Activated T-helper 1 cell treated with anti-CD3 and anti-CD28 coated beads, Interleukin-12 subunit alpha, Interleukin-12 subunit beta, Interleukin-2, Interleukin-4 antibody, amounts not matched to agents 30 ng/mL and 10 ng/mL and 1 ng/mL, durations not matched to agents 14 hours and 24 hours and 36 hours (primary cell): ENCODE measurements at places on chromosomes 5 and 9. TPM values are rescaled to one million over a fixed set of nuclear protein-coding genes. Genes with fewer than 3 reads are reported as not detected.

IFNA13 gene
- total RNA-seq, result not detected in 2 replicates

DNA sequence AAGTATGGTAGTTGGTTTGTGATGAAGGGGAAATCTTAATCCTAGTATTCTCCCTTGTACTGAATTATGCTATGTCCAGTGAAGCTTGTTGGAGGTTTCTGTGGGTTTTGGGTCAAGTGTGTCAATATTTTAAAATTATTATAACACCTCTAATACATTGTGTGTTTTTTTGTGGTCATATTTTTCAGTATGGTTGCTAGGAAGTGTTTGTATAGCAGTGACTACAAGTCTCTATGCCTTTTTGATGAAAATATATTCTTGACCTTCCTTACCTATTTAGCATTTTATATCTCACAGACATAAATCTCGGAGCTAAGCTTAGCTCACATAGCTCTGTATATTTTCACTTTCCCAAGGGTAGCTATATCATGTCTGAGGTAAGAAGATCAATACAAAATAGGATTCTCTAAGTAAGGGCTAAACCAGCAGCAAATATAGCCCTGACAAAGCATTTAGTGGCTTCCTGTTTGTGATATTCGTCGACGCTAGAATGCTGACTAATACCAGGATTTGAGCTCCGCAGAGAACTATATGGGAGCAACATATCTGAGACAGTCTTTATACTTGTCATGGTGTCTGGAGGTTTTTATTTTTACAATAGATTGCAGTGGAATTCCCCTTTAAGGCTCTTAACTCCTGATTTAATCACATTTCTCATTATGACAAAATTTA, 82.3 kb downstream of the MACIR start:
- no peak for DNase-seq

DNA sequence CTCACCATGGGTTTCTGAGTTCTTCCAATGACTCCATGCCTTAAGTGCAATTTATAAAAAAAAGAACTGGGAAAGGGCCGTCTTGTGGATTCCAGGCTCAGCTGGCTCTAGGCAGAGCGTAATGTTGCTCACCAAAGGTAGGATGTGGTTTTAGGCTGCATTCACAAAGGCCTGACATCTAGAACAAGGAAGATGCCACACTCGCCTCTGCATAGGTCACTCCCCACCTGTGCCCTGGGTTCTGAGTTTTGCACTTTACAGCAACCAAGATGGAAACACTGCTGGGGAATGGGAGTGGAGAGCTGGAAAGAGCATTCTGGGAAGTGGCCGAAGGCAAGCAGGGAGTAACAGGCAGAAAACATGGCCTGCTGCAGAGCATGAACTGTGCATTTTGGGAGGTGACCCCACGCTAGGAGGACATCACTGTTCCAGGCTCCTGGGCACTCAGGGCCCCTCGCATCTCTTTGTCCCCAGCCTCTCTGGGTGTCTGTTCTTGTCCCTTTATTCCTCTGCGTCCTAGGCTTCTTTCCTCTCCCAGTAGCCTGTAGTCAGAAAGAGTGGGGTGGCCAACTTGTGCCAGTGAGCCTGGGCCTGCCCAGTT, 12.3 kb downstream of the FCN2 start:
- DNase-seq, result no peak

- DNase-seq, result no peak
Observed at GRCh38 chr9:70988551-70988950, 132.9 kb downstream of the TRPM3 start.

DNA sequence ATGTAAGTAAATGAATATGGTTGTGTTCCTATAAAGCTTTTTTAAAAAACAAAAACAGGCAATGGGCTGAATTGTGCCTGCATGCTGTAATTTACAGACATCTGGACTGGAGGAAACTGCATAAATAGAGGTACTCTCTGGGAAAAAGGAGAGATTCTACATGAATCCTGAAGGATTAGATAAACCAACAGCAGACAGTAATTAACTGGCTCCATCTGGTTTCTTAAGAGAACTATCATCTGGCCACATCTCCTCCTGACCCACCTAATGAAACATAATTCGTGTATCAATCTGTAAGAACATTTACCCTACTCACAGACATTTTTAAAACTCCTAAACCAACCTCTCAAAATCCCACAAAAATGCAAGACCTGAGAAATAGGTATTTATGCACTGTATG, 528.1 kb upstream of the ST8SIA4 start:
- DNase-seq, result no peak

IFNB1 gene
- total RNA-seq, result 0.23 TPM in 1 of 2 replicates, not detected in the other

KCNN2 gene
- not detected in 2 replicates for total RNA-seq

LCN10 gene
- total RNA-seq, result 0.39 and 0.59 TPM in 2 replicates

CCL27 gene
- 0.62 TPM in 1 of 2 replicates, not detected in the other for total RNA-seq

OR1J2 gene
- total RNA-seq, result not detected in 2 replicates

- DNase-seq, result no peak
Observed at GRCh38 chr5:9615331-9615730, 14.8 kb downstream of the TAS2R1 start.

RORB gene
- 0.05 TPM in 1 of 2 replicates, not detected in the other for total RNA-seq
